ENCODE measurements at places on chromosomes 16 and 17.

GRCh38 chr17:19677736-19678379 lies 29.3 kb downstream of the ALDH3A2 start:
- no peak for DNase-seq

- no peak for DNase-seq
These were observed 29.4 kb downstream of the RNF112 start for GRCh38 chr17:19440421-19440820.

DNA sequence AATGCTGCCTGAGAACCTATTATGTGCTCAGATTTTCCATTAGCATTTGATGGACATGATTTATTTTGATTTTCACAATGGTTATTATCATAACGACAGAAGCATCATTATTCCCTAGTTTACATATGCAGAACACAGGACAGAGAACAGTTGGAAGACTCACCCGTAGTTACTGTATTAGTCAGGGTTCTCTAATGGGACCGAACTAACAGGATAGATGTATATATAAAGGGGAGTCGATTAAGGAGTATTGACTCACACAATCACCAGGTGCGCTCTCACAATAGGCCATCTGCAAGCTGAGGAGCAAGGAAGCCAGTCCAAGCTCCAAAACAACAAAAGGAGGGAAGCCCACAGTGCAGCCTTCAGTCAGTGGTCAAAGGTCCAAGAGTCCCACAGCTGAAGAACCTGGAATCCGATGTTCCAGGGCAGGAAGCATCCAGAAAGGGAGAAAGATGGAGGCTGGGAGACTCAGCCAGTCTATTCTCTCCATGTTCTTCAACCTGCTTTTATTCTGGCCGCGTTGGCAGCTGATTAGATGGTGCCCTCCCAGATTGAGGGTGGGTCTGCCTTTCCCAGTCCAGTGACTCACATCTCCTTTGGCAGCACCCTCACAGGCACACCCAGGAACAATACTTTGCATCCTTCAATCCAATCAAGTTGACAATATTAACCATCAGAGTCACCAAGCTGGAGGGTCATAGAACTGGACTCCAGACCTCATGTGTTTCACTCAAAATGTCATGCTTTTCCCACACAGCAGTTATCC lies 92.7 kb upstream of the XYLT1 start:
- DNase-seq = no peak

GRCh38 chr17:43068570-43069367 lies 43.7 kb downstream of the RND2 start:
- no peak for DNase-seq

GRCh38 chr17:36533935-36534839 lies 481 bp downstream of the MYO19 start:
- DNase-seq = peak; percentile 48

- DNase-seq = peak; percentile 73
These were observed 18.2 kb upstream of the NXPH3 start for GRCh38 chr17:49557312-49558024.

All from NCI-H1694 treated with DMSO at 0.1 percent for 48 hours (cell line).